ENCODE measurements at places on chromosomes 12 and 14.

GRCh38 chr14:61089126-61089750, 108.2 kb downstream of the SLC38A6 start:
- DNase-seq, result no peak

GRCh38 chr14:41900644-41901043, 294.0 kb downstream of the LRFN5 start:
- DNase-seq, result no peak

- no peak for DNase-seq
These were observed 4.3 kb downstream of the DDIT3 start for GRCh38 chr12:57515934-57516541.

DNA sequence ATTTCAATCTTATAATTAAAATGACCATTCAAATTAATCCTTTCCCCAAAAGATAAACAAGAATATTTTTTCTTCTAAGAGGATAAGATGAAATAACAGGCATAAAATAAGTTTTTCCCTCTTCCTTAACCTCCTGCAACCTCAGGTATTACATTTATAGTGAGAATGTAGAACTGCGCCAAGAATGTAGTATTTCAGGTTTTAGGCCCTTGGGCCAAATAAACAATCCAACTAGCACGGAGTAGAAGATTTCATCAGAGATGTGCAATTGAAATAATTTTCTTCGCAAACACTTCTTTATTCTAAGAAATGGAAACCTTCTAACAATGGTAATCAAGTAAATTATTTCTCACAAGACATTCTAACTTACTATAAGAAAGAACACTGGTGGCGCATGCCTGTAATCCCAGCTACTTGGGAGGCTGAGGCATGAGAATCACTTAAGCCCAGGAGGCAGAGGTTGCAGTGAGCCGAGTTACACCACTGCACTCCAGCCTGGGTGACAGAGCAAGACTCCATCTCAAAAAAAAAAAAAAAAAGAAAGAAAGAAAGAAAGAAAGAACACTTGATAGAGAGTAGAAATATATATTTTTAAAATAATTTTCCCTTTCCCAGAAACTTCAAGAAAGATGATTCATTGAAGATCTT, 100.8 kb downstream of the TAOK3 start:
- no peak for DNase-seq

DNA sequence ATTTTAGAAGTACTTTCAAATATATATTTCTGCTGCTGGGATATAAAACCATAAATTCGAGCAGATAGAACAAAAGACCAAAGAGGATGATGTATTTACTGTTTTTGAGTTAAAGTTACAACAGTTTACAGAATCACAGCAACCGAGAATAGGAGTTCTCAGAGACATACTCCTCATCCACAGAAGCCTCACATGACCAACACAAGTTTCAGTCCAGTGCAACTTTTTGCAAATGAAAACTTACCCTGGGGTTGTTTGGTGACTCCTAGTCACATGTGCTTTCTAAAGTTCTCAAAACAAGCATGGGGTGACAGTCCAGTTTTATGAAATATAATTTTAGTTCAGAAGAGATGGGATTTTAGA, 117.1 kb downstream of the PRKCH start:
- no peak for DNase-seq

- no peak for DNase-seq
These were observed 246.4 kb downstream of the RPL10L start for GRCh38 chr14:46404865-46405811.
